Spleen (tissue), 13 donors: ENCODE measurements at places on chromosomes 6 and 20. TPM values are rescaled to one million over a fixed set of nuclear protein-coding genes. Genes with fewer than 3 reads are reported as not detected.

DNA sequence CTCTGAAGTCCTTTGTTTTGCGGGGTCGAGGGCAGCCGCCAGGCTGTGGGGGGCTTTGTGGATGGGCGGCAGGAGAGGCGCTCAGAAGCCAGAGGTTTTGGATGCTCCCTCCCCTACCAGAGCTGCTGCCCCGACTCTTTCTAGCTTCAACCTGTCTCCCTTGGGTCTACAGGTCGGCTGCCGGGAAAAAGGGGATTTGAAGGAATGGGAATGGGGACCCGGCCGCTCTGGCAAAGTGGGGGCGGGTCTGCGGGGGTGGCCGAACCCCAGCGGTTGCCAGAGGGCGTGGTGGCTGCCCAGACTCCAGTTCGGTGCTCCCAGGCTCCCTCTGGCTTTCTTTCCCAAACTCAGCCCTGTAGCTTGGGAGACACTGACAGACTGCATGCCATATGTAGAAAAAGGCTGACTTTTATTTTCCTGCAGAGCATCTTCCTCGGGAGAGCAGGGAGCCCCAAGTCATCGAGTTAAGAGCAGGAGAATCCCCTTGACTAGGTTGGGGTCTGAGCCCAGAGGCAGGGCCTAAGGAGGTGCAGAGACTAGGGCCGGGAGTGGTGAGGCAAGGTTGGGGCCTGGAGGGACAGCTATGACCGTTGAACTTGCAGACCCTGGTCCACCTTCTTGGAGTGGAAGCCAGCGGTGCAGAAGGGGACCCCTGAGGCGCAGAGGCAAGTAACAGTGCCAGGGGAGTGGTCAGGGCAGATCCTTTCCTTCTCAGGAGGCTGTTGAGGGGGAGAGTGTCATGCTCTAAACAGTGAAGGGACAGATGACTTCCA is 1.4 kb upstream of the PPP1R18 start:
- DNase-seq, result peak; percentile 82

DNA sequence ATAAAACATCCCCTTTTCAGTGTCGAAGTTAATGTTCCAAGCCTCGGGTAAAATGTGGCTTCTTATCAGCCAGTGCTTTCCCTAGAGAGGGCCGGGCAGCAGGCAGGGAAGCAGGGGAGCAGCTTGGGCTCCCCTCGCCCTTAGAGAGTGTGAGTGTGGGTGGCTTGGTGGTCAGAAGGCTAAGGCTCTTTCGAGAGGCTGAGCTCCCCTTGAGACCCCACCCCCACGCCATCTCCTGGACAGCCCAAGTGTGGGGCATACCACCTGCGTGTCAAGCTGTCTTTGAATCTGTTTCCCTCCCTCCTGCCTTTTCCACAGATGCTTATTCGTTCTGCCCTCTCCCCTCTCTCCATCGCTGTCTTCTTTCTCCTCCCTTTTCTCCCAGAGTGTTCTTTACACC is 95.1 kb upstream of the FOXP4 start:
- no peak for DNase-seq

DNA sequence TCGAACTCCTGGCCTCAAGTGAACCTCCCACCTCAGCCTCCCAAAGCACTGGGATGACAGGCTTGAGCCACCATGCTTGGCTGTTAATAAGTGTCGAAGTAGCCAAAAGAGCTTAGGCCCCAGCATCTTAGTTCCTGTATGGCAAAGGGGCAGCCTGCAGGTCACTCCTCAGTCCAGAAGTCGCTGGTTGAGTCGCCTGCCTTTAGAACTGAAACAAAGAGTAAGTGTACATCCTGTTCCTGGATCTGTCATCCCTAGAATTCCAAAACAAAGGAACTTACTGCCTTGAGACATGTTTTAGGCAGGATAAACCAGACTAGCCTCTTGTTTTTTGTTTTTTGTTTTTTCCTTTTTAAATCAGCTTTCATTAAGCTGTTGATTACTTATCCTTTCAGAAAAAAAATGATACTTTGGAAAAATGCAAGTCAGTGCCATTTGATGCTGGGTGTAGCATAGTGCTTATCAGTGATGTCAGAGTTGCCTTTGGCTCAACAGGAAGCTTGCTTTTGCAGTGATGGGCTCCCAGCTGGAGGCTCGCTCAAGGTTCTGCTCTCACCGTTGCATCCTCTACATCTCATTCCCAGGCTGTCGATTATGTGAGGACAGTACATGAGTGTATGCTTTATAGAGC is 9.0 kb downstream of the ACTR5 start:
- DNase-seq, result no peak

GRCh38 chr6:4057036-4057435 is 21.9 kb downstream of the FAM217A start:
- no peak for DNase-seq

GRCh38 chr6:133814238-133814637 is 74.7 kb upstream of the TCF21 start:
- no peak for DNase-seq

Gene NECAB3
- 39.0 TPM for total RNA-seq
